ENCODE measurements at places on chromosomes 4 and X. TPM values are rescaled to one million over a fixed set of nuclear protein-coding genes. Genes with fewer than 3 reads are reported as not detected.
A peak's percentile ranks its signal among the peaks of the same experiment; 100 is the strongest.

DNA sequence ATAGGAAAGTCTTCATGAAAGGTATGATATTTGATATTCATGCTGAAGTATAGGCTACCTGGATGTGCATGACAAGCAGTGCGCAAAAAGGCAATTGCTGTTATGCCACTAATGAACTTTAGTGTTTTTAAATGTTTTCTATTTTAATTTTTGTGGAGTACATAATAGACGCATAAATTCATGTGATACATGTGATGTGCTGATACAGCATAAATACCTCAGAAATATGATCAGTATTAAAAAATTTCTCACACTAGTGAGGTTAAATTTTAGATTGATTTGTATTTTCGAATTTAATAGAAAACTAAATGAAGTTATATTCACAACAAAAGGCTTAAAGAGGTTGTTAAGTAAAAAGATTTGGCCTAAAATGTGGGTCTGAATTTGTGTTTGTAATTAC lies 2.2 kb downstream of the UGT2A1 start:
- DNase-seq: no peak
- H3K36me3 ChIP-seq: no peaks in the 10 kb centered on the region
- no peaks in the 10 kb centered on the region for H3K27me3 ChIP-seq
- no peak overlapping the region for H3K4me3 ChIP-seq
- no peak overlapping the region for H3K27ac ChIP-seq

DNA sequence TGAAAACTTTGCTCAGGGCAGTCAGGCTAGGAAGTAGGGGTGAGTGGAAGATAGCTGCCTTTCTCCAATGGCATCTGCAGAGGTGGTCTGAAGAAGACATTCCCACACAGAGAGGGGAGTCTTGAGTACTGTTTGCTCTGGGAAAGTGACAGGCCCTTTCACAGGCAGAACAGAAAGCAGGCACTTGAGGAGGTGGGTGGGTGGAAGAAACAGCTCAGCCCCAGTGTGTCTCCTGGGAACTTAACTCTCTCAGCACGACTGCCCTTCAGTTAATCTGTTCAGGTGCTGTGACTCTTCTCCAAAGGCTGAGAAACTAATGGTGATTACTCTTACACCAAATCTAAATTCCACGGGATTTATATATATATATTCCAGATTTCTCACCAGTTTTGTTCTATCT lies 28.3 kb downstream of the ENOPH1 start:
- peaks cover 7% of the 10 kb centered on the region for H3K4me1 ChIP-seq
- DNase-seq: no peak
- H3K36me3 ChIP-seq: peaks cover 13% of the 10 kb centered on the region
- H3K4me3 ChIP-seq: no peak overlapping the region
- peak overlapping the region; percentile 25 for H3K27ac ChIP-seq

DNA sequence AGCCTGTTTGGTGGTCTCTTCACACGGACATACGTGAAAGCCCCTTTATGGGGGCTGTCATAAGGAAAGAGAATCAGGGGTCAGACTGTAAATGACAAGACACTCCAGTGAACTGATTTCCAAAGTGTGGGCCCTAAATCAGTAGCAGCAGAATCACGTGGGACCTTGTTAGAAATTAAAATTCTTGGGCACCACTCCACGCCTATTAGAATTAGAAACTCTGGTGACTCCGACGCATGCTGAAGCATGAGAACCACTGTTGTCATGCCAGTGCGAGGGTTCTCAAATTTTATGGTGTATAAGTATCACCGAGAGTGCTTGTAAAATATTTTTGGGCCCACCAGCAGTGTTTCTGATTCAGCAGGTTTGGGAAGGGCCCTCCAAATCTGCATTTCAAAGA lies 672.8 kb downstream of the DMD start:
- H3K36me3 ChIP-seq: no peaks in the 10 kb centered on the region
- no peak for DNase-seq
- no peaks in the 10 kb centered on the region for H3K4me1 ChIP-seq
- H3K27ac ChIP-seq: no peak overlapping the region

- H3K27ac ChIP-seq: no peak overlapping the region
- DNase-seq: no peak
- no peaks in the 10 kb centered on the region for H3K27me3 ChIP-seq
- H3K4me1 ChIP-seq: peaks cover 9% of the 10 kb centered on the region
- no peaks in the 10 kb centered on the region for H3K36me3 ChIP-seq
Measured at GRCh38 chr4:177480795-177481194, 38.6 kb upstream of the AGA start.

GRCh38 chr4:36053930-36054329 lies 190.4 kb downstream of the ARAP2 start:
- no peak overlapping the region for H3K27ac ChIP-seq
- no peak overlapping the region for H3K4me3 ChIP-seq
- H3K4me1 ChIP-seq: no peaks in the 10 kb centered on the region

DNA sequence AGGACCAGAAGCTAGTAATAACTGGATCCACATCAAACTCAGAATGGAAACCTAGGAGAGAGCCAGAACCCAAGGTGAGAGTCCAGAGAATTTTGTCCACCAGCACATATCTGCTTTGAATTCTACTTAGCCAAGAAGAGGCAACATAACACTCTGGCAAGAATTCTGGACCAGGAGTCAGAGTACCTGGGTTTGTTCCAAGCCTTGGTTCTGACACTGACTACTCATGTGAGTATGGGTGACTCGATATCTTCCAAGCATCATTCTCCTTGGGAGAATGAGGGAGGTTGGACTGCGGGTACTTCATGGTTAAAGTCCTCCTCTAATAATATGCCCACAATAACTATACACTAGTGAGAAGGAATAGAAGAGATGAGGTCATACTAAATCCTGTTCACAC lies 144.0 kb upstream of the JADE1 start:
- no peaks in the 10 kb centered on the region for H3K27me3 ChIP-seq
- no peaks in the 10 kb centered on the region for H3K4me1 ChIP-seq
- H3K36me3 ChIP-seq: no peaks in the 10 kb centered on the region
- H3K4me3 ChIP-seq: no peak overlapping the region
- H3K27ac ChIP-seq: no peak overlapping the region
- DNase-seq: no peak

DNA sequence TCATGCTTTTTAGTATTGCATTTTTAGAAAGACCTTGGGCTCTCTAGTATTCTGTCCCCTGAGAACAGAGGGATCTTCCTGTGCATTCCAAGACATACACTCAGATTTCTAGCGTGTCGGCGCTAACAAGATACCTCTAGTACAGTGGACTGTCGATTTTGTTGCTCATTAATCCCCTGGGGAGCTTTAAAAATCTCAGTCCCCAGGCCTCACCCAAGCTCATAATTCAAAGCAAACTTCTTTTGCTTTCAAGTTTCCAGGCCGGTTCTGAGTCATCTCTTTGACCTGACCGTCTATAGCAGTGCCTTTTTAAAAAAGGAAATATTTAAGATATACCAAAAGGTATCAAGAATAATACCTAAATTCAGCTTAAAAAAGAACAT lies 137.0 kb downstream of the AMMECR1 start:
- DNase-seq: no peak
- H3K36me3 ChIP-seq: no peaks in the 10 kb centered on the region
- peaks cover 8% of the 10 kb centered on the region for H3K27me3 ChIP-seq
- no peak overlapping the region for H3K4me3 ChIP-seq
- no peak overlapping the region for H3K27ac ChIP-seq

The FAM53A gene
- total RNA-seq: 1.8 TPM

The ETNPPL gene
- total RNA-seq: not detected

The TMPRSS11F gene
- not detected for total RNA-seq
